ENCODE measurements at places on chromosomes 13 and 19.

DNA sequence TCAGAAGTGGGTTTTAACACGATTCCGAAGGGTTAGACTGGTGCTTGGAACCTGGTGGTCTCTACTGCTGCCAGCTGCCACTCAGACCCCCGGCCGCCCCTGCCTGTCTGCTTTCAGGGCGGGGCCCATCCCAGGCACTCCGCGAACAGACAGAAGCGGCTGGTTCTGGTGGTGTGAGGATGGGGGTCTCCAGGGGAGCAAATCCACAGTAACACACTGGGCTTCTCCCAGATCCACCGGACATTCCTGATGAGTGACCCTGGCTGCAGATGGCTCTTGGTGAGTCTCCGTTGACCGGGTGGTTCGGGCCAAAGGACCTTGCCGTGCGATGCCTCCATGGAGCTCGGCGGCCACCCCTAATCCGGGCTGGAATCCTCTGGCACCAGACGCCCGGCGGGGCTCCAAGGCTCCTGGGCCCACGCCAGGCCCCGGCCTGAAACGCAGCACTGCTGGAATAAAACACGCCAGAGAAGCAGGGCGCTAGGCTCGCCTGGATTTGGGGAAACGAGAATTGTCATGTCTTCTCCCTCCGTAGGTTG lies 2.1 kb upstream of the PTBP1 start:
- DNase-seq: peak; percentile 56

DNA sequence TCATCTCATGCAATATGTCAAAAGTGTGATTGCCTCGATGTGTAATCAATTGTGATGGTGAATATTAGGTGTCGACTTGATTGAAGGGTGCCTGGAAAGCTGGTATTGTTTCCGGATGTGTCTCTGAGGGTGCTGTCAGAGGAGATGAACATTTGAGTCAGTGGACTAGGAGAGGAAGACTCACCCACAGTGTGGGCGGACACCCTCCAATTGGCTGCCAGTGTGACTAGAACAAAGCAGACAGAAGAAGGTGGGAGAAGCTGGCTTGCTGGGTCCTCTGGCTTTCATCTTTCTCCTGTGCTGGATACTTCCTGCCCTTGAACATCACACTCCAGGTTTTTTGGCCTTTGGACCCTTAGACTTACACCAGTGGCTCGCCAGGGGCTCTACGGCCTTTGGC lies 15.5 kb upstream of the CABP5 start:
- DNase-seq: no peak

GRCh38 chr13:31000889-31001288 lies 68.4 kb downstream of the TEX26 start:
- DNase-seq: peak; percentile 21

GRCh38 chr13:86569119-86569518 lies 769.9 kb upstream of the SLITRK6 start:
- no peak for DNase-seq

DNA sequence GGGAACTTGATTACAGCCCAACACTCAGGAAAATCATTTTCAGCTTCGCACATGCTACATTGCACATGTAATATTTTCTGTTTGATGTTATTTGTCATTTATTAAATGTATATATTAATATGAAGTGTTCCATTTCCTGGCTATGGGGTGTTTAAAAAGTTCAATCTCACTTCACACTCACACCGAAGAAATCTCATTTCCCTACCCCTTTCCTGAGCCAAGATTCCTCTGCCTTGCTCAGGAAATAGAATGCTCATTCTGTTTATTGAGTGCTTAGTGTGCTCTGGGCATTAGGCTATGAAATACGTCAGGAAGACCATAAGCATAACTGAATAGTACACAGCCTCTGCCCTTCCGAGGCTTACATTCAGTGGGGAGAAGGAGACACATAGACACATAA lies 331.9 kb upstream of the TSHZ3 start:
- no peak for DNase-seq

DNA sequence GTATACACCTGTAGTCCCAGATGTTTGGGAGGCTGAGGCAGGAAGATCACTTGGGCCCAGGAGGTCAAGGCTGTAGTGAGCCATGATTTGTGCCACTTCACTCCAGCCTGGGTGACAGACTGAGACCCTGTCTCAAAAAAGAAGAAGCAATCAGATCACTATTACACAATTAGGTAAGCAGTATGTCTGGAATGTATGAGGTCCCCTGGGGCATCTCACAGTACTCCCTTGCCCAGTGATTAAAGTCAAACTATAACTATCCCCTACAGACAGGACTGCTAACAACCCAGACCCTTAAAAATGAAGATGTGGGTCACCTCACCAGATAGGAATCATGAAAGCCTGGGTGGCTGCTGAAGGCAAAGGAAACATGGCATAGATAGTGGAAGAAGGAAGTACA lies 9.4 kb upstream of the PAN3 start:
- DNase-seq: no peak

GRCh38 chr13:40484974-40485373 lies 181.5 kb downstream of the FOXO1 start:
- no peak for DNase-seq

DNA sequence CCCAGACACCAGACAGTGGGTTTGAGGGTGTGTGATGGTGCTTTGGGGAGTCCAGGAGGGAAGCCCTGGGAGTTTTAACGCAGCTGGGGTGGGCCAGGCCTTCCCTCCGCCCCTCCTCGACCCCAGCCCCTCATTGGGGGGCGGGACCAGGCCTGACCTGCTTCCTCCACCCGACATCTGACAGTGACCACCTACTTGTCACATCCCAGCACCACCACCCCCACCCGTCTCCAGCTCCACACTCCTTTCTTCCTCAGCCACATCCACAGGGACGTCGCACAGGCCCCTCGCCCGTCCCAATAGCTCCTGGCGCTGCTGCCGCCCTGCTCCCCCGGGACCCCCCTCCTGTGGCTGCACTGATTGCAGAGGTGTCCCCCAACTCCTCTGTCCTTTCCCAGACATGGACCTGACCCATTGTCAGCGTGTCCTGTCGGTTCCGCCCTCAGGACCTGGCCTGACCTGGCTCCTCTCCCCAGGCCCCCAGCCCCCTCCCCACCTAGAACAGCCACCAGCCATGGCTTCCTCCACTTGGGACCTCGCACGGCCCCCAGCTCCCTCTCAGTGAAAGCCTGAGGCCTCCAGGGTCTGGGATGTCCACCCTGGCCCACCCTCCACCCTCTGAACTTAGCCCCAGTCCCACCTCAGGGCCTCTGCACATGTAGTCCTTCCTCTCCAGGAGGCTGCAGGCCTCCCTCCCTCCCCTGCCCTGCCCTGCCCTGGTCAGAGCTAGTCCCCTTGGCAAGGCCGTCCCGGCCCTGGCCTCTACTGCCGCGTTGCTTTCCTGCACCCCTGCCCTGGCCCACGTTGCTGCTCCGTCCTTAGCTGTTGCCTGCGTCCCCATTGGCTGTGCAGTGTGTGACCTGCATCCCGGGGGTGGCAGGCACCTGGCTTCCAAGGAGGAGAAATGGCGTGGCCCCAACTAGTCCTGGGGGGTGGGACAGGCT lies 30.4 kb downstream of the COMP start:
- no peak for DNase-seq

- DNase-seq: no peak
Observed at GRCh38 chr13:110371550-110372465, 64.7 kb downstream of the COL4A2 start.

DNA sequence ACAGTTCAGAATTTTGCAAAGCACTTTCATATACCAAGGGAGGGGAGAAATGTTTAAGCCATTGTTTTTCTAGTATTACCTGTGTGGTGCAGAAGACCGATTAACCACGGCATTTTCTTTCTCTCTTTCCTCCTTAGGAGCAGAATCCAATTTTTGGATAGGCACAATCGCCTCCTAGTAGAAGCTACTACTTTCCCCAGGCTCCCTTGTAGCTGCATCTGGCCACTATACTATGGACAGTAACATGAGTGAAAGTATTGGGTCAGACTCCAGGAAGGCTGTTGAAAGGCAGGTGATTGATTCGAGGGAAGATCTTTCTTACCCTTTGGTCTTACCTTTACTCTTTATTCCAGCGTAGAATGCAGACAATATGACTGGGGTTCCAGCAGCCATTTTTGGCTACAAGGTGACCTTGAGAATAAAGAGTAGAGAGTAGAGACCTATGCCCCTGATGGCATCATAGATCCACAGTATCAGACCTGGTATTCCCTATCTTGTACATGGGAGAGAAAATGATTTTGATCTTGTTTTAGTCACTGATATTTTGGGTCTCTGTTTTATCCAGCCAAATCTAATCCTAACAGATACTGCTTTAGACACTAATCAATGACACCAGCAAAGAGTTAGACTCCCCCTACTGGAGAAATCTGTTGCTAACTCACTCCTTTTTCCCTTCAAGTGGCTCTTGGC lies 77.0 kb downstream of the LRRC63 start:
- no peak for DNase-seq

DNA sequence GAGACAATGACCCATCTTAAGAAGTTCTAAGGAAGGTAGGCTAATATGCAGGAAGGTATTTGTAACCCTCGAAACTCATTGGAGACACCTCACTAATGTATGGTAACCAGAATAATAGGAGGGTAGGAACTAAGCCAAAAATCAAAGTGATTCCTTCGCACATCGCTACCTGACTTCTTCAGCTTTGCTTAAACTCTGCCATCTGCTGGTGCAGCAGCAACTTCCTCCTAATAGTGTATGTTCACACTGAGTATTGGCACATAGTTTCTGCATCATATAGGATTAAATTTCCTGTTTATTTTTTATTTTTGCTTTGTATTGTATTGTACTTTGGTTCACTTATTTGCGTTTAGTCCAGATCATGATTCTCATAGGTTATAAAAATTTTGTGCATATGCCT lies 676.2 kb downstream of the GPC5 start:
- DNase-seq: peak; percentile 55

Data from endodermal cell (in vitro differentiated cells).